ENCODE measurements at places on chromosomes 1 and 21. TPM values are rescaled to one million over a fixed set of nuclear protein-coding genes. Genes with fewer than 3 reads are reported as not detected.

- no peak overlapping the region for H3K4me3 ChIP-seq
- no peaks in the 10 kb centered on the region for H3K27me3 ChIP-seq
- H3K4me1 ChIP-seq = peaks cover 11% of the 10 kb centered on the region
- H3K36me3 ChIP-seq = peaks cover 3% of the 10 kb centered on the region
Measured at GRCh38 chr1:28264897-28265296, 5.6 kb downstream of the SESN2 start.

DNA sequence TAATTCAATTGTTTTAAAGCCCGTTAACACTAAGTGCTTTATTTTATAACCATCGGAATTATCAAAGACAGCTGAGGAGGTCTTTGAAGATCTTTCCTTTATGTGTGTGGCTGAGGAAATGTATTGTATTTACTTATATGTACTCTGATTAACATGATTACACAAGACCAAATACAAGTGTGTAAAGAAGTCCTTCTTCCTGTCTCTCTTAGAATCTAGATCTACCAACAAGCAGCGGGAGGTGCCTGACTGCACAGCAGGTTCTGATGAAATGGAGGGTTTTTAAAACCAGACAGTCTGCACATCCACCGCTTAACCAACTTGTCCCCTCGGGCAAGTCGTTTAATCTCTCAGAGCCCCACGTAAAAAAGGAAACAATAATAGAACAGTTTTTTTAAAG lies 240.5 kb upstream of the MAP1LC3C start:
- peaks cover 17% of the 10 kb centered on the region for H3K4me1 ChIP-seq
- no peaks in the 10 kb centered on the region for H3K36me3 ChIP-seq
- no peak overlapping the region for H3K4me3 ChIP-seq
- no peaks in the 10 kb centered on the region for H3K27me3 ChIP-seq

DNA sequence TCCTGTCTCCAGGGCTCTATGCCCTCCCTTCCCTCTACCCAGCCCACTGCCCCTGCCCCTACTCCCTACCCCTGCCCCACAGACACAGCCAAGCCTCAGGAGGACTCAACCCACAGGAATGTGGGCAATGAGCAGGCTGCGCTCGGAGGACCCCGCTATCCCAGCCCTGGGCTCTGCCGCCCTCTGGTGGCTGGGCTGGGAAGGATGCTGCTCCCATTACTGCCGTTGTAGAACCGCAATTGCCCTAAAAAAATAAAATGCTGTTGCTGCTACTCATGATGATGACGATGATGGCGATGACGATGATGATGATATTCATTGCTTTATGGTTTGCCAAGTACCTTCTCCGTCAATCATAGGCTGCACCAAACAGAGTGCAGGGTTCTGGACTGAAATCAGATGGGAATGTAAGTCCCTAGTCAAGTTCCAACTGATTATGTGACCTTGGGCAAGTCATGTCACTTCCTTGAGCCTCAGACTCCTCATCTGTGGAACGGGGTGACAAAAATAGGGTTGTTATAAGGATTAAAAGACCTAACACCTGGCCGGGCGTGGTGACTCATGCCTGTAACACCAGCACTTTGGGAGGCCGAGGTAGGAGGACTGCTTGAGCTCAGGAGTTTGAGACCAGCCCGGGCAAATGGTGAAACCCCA lies 24.6 kb downstream of the ARHGEF19 start:
- peaks cover 13% of the 10 kb centered on the region for H3K4me1 ChIP-seq
- no peaks in the 10 kb centered on the region for H3K27me3 ChIP-seq
- H3K27ac ChIP-seq = no peak overlapping the region
- DNase-seq = peak; percentile 93
- no peak overlapping the region for H3K4me3 ChIP-seq

- H3K27ac ChIP-seq = peak overlapping the region; percentile 87
- DNase-seq = peak; percentile 72
- H3K4me1 ChIP-seq = peaks cover 10% of the 10 kb centered on the region
- H3K36me3 ChIP-seq = no peaks in the 10 kb centered on the region
- peak overlapping the region; percentile 96 for H3K4me3 ChIP-seq
Measured at GRCh38 chr1:174160109-174160473, 771 bp downstream of the RABGAP1L start.

DNA sequence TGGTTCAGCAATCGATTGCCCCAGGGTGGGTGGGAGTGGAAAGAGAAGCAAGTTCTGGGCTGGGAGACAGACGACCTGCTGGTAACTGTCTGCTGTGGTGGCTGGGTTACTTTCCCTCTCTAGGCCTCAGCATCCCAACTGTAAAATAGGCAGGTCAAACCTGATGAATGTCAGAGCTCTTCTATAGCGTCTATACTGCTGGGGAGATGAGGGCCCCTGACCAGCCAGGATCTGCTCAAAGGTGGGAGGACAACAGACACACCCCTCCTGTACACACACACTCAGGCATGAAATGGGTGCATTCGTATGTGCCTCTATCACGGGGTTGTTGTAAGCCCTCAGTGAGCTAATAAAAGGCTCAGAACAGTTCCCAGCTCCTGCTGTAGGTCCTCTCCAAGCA lies 12.7 kb upstream of the EPHB2 start:
- no peaks in the 10 kb centered on the region for H3K36me3 ChIP-seq
- H3K4me1 ChIP-seq = no peaks in the 10 kb centered on the region
- no peak for DNase-seq
- no peaks in the 10 kb centered on the region for H3K27me3 ChIP-seq
- H3K4me3 ChIP-seq = no peak overlapping the region

- no peak for DNase-seq
- no peaks in the 10 kb centered on the region for H3K27me3 ChIP-seq
- no peak overlapping the region for H3K4me3 ChIP-seq
- no peak overlapping the region for H3K27ac ChIP-seq
Measured at GRCh38 chr1:227749916-227750710, 14.9 kb downstream of the SNAP47 start.

DNA sequence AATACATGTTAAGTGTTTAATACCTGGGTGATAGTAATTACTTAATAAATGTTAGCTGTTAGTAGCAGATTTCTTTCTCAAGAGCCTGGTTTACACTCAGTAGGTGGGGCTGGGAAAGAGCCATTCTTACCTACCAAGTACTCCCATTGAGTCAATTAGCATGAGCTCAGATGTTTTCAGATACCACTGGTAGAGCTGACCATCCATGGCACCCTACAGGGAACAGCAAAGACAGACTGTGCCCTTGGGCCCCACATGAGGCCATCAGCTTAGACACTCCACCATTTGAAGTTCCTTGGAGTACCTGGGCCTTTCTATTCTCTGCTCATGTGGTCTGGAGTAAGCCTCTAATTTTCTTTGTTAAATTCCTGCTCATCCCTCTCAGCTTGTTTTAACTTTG lies 179.3 kb downstream of the CACNA1E start:
- no peaks in the 10 kb centered on the region for H3K36me3 ChIP-seq
- no peak overlapping the region for H3K27ac ChIP-seq
- no peak overlapping the region for H3K4me3 ChIP-seq
- no peak for DNase-seq
- no peaks in the 10 kb centered on the region for H3K27me3 ChIP-seq

HES4 gene
- total RNA-seq = 55.0 TPM

DNA sequence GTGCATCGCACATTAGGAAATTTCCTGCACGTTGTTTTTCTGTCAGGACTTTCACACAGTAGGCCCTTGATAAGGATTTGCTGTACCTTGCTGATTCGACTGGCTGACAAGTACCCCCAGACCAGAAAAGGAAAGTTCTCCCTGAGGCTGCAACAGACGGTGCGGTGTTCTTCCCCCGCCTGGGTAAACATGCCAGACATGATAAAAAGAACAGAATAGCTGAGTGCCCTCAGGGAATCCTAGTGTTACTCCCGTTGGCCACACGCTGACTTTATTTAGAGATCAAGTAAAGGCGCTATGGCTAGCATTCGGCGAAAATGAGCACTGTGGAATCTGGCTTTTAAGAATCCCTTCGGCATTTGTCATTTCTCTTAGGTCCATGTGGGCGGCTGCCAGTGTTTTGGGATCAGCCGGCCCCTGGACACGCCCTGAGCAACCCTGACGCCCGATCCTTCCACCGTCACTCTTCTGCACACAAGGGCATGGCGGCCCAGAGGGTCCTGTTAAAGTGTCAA lies 607.7 kb downstream of the KIF26B start:
- H3K27ac ChIP-seq = no peak overlapping the region
- no peaks in the 10 kb centered on the region for H3K27me3 ChIP-seq
- peak; percentile 32 for DNase-seq
- no peaks in the 10 kb centered on the region for H3K36me3 ChIP-seq
- H3K4me1 ChIP-seq = no peaks in the 10 kb centered on the region

DNA sequence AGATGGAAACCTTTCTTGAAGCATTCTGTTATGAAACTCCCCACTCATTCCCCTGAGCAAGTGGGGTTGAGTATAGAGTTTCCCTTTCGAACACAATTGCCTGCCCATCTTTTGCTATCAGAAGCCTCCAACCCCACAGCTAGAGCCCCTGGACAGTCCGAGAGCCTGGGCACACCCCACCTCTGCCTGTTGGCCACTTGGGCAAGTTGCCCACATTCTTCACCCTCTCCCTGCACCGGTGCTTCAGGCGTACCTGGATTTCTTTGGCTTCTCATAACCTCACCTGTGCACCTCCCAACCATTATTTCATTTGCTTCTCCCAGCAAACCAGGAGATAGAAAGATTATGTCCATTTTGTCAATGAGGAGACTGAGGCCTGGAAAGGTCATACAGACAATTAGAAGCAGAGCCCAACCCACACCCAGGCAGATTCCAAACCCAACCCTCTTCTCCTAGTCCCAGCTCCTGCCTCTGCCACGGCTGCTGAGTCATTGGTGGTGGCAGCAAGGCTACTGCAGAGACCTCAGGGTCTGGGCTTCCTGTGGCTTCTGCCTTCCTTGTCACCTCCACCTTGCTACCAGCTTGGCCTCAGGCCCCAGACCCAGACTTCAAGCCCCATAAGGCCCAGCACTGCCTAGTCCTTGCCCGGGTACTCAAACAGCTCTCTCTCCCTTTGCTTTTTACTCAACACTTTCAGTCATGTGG lies 118.7 kb upstream of the ZBTB40 start:
- no peaks in the 10 kb centered on the region for H3K27me3 ChIP-seq
- no peak for DNase-seq
- H3K36me3 ChIP-seq = no peaks in the 10 kb centered on the region
- H3K27ac ChIP-seq = no peak overlapping the region

Data from upper lobe of left lung (tissue), 6 donors.